ENCODE measurements at places on chromosomes 12 and 14.

GRCh38 chr12:25818596-25819390 is 139.7 kb upstream of the RASSF8 start:
- no peak for DNase-seq

- DNase-seq, result no peak
Observed at GRCh38 chr12:111277570-111277969, 91.3 kb downstream of the PHETA1 start.

DNA sequence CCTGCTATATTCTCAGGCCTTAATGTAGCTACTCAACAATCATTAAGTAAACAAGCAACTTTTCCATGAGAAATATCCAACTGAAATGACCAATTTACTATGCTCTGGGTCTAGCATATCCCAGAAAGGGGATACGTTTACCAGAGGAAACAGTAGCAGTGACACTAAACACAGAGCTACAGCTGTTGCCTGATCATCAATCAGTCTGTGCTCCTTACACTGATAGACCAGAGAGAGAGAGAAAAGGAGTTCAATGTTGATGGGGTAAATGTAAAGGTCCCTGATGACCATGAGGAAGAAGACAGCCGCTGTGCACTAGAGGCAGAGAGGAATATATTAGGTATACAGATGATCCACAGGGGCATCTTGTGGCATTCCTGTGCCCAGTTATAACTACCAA is 397.2 kb upstream of the USP15 start:
- DNase-seq, result no peak

DNA sequence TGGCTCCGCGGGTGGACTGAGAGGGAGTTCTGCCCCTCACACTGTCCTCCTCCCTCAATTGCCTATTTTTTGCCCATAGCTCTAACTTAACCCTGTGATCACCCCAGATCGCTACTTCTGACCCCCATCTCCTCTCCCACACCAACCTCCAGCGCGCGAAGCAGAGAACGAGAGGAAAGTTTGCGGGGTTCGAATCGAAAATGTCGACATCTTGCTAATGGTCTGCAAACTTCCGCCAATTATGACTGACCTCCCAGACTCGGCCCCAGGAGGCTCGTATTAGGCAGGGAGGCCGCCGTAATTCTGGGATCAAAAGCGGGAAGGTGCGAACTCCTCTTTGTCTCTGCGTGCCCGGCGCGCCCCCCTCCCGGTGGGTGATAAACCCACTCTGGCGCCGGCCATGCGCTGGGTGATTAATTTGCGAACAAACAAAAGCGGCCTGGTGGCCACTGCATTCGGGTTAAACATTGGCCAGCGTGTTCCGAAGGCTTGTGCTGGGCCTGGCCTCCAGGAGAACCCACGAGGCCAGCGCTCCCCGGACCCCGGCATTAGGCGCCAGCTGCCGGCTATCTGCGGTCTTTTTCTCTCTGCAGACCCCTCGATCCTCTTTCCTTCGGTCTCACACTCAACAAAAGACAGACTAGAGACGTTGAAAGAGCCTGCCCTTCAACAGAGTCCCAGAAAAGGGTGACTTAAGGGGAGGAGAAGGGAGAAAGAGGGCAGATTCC is 3.0 kb upstream of the TBX3 start:
- no peak for DNase-seq

- DNase-seq, result no peak
Observed at GRCh38 chr14:43285575-43285974, 1221.5 kb downstream of the FSCB start.

- no peak for DNase-seq
Observed at GRCh38 chr14:76088771-76089571, 62.8 kb upstream of the GPATCH2L start.

GRCh38 chr14:50882932-50883826 is 11.3 kb downstream of the ABHD12B start:
- DNase-seq, result no peak

GRCh38 chr12:1001507-1001906 is 10.5 kb downstream of the ERC1 start:
- no peak for DNase-seq

DNA sequence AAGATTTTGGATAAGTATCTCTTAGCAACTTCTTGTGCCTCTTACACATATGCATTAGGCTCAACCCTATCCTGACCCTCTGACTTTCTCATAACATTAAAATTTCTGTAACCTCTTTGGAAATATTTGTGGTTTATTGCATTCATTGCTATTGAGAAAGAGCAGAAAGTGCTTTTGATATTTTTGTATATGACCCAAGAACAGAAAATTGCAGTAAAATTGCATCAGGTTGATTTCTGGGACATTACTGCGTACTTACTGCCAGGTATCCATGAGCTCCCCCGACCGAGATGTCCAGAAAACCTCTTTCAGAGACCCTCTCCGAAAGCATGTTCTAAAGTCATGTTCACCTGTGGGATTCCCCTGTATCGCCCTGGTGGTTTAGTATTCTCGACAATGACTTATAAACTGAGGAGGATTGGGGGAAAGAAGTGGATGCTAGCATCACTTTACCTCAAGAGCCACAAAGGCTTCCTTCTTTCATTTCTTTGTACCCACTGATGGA is 14.5 kb upstream of the IL22 start:
- no peak for DNase-seq

DNA sequence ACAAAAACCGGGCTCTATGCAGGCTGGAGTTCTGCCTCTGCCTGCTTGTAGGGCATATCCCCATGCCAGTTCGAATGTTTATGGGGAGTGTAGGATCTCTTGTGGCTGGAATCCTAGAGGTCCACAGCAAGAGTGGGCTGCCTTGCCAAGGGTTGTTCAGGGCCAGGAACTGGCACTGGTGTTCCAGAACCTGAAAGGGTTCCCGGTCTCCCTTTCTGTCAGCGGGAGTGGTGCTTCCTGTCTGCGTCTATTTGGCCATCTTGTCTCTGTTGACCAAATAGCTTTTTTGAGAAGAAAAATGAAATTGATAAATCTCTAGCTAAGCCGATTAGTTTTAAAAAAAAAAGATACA is 17.8 kb downstream of the OLR1 start:
- no peak for DNase-seq

- DNase-seq, result no peak
Observed at GRCh38 chr14:89368490-89369477, 48.2 kb downstream of the FOXN3 start.

DNA sequence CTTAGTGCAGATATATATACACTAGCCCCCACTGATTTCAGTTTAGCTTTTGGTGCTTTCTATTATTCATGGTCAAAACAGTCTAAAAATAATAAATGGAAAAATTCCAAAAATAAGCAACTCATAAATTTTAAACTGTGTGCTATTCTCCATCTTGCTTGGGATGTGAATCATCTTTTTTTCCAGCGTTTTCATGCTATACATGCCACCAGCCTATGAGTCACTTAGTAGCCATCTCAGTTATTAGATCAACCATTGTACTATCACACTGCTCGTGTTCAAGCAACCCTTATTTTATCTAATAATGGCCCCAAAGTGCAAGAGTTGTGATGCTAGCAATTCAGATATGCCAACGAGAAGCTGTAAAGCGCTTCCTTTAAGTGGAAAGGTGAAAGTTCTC is 73.9 kb upstream of the KRR1 start:
- DNase-seq, result no peak

DNA sequence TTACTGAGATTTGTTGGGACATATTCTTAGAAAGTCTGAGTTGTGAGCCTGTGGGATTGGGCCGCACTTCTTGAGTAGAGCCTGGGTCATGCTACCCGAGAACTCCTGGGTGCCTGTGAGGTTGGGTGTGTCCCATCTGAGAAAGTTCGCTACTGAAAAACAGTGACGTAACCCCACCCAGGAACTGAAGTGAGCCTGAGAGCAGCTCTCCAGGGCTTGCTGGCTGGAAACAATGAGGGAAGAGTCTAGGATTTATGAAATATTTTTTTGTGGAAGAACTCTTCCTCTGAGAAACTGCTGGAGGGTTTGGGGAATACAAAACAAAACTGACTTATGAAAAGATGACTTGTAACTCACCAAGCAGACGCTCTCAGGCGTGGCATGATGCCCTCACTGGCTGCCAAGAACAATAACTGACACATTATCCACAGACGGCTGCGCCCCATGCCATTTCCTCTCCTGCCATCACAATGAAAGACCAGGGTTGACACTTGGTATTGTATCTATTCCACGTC is 69.2 kb downstream of the RASSF3 start:
- no peak for DNase-seq

- no peak for DNase-seq
Observed at GRCh38 chr14:29927376-29928116, at the start of gene PRKD1. TSS of gene PRKD1 (minus strand) at chr14:29927847.

GRCh38 chr14:73272393-73272792 is 35.1 kb downstream of the PAPLN start:
- DNase-seq, result no peak

DNA sequence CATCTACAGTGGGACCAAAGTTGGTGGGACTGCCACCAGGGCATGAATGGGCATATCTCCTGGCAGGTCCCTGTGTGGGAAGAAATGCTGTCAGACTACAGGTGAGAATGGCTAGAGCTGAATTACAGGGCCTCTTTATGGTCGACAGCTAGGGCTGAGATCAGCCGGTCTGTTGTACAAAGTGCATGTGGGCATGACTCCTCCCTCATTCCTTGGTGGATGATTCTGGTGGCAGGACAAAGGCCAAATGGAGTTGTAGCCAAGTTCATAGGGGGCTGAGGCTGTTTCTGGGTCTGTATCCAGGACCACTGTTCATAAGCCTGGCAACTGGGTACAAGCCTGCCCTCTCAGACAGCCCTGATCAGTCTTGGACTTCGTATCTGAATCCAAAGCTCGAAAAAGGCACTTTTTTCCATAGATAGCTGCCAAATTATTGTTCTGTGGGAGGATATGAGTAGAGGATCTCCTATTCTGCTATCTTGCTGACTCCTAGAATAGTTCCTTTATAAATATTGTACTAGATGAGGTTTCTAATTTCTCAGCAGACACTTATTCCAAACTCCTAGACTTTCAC is 460.8 kb downstream of the TMEM117 start:
- no peak for DNase-seq

DNA sequence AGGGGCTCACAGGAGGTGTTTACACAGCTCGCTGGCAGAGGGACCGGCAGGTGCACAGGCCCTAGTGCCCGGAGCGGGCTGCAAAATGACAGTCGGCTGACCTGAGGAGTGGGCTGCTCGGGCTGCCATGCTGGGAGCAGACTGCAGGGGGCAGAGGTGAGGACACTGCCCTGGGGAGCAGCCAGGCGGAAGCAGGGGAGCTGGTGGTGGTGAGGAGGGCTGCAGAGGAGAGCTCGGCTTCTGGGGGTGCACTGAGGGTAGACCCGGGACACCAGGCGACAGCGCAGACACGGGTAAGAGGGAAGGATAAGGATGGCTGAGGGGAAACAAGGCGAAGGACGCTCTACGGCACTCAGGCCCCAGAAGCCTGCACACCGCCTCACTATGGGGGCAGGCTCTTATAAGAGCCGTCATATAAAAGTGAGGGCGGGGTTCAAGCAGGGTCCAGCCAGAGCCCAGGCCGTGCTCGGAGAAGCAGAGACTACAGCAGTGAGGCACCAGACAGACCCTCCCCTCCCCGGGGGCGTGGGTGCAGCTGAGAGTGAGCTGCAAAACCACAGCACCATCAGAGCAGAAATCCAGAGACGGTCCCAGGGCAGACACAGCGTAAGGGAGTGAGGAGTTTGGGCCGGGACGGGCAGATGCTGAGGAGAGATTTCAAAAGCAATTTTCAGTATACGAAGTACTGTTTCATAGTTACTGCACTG is 62.5 kb downstream of the CCDC88C start:
- DNase-seq, result peak; percentile 46

GRCh38 chr14:39984323-39984722 is 552.1 kb upstream of the FBXO33 start:
- DNase-seq, result no peak

GRCh38 chr14:72800848-72801370 is 93.0 kb downstream of the DPF3 start:
- DNase-seq, result no peak

DNA sequence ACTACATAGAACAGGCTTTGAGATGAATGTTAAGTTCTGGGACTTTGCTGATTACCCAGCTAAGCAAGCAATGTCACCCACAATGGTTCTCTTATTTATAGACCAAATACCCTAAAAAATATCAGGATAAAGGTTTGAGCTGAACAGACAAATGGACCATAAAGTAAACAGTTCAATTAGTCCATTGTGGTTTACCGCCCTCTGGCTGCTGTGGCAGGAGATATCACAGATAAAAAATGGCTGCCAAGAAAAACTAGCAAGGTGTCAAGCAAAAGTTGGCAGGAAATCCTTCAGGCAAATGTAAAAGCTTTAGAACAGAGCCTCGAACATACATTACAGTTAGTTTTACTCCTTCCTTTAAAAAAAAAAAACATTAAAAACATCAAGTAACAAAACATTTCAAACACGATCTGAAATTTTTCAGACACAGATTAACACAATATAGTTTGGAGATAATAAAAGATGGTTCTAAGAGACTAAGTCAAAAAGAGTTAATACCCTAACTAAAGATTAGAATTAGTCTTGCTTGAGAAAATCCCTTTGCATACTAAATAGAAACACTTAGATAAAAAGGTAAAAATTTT is 41.3 kb downstream of the MED13L start:
- peak; percentile 17 for DNase-seq

- peak; percentile 59 for DNase-seq
Observed at GRCh38 chr14:105537580-105538474, 11.4 kb downstream of the TMEM121 start.

GRCh38 chr14:24861083-24861630 is 188.8 kb downstream of the STXBP6 start:
- DNase-seq, result no peak

DNA sequence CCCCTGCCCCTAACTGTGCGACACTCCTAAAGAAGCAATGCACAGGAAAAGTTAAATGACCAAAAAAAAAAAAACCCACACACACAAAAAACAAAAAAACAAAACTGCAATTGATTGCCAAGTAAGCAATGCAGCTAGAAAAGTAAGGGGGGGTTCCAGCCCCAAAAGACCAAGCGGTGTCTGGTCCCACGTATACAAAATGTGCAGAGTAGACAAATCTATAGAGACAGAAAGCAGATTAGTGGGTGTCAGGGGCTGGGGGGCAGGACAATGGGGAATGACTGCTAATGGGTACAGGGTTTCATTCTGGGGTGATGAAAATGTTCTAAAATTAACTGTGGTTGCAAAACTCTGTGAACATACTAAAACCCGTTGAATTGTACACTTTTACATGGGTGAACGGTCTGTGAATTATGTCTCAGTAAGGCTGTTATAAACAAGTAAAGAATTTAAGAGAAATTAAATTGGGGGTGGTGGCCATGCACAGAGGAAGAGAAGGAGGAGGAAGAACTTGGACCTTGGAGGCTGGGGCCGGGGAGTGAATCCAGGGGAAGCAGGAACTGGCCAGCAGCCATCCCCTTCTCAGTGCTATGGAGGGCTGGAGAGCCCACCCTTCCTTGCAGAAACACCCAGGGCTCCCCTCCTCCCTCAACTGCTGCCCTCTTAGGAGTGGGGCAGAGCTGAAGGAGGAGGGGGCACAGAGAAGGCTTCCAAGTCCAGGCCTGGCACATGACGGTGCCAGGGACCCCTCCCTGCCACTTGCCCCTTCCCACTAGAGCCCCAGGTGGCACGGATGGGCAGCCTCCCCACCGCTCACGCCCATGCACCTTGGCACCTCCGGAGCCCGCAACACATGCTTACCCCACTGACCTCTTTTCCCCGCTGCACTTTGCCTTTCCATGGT is 45.4 kb downstream of the KDM2B start:
- no peak for DNase-seq

GRCh38 chr14:50669441-50669986 is 1.4 kb upstream of the SAV1 start:
- no peak for DNase-seq

- DNase-seq, result no peak
Observed at GRCh38 chr14:99176156-99176945, 95.6 kb downstream of the BCL11B start.

GRCh38 chr14:98728836-98729235 is 543.2 kb downstream of the BCL11B start:
- no peak for DNase-seq
